Heart left ventricle (tissue), 16 donors: ENCODE measurements at places on chromosomes 4 and X. TPM values are rescaled to one million over a fixed set of nuclear protein-coding genes. Genes with fewer than 3 reads are reported as not detected.

DNA sequence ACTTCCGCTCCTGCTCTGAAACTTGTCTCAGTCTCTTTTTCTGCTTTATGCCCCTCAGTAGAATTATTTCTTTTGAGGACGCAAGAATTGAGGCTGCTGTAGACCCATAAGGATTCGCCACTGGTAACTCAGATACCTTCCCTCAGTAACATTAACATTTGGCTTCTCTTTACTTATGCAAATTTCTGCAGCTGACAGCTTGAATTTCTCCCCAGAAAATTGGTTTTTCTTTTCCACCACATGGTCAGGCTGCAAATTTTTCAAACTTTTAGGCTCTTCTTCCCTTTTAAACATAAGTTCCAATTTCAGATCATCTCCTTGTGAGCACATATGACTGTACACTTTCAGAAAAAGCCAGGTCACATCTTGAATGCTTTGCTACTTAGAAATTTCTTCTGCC lies 839.3 kb upstream of the GRIA3 start:
- H3K27me3 ChIP-seq: no peaks in the 10 kb centered on the region
- no peaks in the 10 kb centered on the region for H3K4me1 ChIP-seq
- H3K27ac ChIP-seq: no peak overlapping the region
- H3K4me3 ChIP-seq: no peak overlapping the region
- no peak for DNase-seq
- H3K36me3 ChIP-seq: no peaks in the 10 kb centered on the region

DNA sequence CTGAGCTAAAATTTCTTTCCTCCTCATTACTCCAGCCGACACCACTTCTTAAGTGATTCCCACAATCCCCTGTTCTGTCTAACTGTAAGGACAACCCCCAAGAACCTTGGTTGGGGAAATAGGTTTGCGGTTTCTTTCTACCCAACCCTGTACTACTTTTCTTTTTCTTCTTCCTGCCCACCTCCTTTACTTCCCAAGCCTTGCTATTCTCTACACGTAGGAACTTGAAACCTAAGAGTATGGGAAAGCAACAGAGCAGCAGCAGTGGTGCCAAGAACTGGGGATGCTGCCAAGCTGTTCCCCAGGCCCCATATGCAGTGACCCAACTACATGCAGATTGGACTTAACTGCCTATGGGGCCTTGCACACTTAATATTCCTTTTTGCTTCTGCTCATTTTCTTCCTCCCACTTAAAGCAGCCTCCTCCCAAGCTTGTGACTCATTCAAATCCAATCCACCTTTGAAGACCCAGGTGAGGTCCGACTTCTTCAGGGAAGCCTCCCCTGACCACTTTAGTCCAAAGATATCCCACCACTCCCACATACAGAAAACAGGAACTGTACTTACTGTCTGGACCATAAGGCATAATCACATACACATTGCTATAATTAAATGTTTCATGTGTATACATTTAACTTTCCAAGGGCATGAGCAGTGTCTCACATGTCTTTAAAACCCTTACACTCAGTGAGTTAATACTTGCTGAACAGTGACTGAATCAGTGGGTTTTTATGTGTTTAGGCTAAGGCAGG lies 1.7 kb downstream of the FAM120C start:
- H3K27ac ChIP-seq: no peak overlapping the region
- H3K36me3 ChIP-seq: no peaks in the 10 kb centered on the region
- no peaks in the 10 kb centered on the region for H3K27me3 ChIP-seq
- DNase-seq: no peak

GRCh38 chr4:1305781-1306455 lies 16.2 kb downstream of the MAEA start:
- no peaks in the 10 kb centered on the region for H3K36me3 ChIP-seq
- no peaks in the 10 kb centered on the region for H3K27me3 ChIP-seq
- peaks cover 36% of the 10 kb centered on the region for H3K4me1 ChIP-seq
- no peak overlapping the region for H3K4me3 ChIP-seq

DNA sequence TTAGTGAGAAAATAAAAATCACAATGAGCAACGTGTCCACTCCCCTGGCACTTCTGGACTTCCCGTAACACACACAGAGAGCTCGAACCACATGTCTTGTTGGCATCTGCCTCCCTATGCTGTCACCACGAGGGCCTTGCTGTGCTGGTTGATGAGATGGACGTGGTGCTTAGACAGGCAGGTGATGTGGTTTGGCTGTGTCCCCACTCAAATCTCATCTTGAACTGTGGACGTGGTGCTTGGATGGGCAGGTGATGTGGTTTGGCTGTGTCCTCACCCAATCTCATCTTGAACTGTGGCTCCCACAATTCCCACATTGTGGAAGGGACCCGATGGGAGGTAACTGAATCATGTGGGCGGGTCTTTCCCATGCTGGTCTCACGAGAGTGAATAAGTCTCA lies 40.0 kb downstream of the FGFRL1 start:
- peaks cover 14% of the 10 kb centered on the region for H3K4me1 ChIP-seq
- DNase-seq: peak; percentile 7
- H3K27me3 ChIP-seq: peaks cover 7% of the 10 kb centered on the region
- H3K36me3 ChIP-seq: no peaks in the 10 kb centered on the region

Gene OTC
- not detected for total RNA-seq

Gene ZNF630
- 2.3 TPM for total RNA-seq
